CD4-positive, alpha-beta T cell treated with Interleukin-12 subunit alpha and Interleukin-12 subunit beta, for 1 hour (primary cell): ENCODE measurements at places on chromosomes 1 and 21.

DNA sequence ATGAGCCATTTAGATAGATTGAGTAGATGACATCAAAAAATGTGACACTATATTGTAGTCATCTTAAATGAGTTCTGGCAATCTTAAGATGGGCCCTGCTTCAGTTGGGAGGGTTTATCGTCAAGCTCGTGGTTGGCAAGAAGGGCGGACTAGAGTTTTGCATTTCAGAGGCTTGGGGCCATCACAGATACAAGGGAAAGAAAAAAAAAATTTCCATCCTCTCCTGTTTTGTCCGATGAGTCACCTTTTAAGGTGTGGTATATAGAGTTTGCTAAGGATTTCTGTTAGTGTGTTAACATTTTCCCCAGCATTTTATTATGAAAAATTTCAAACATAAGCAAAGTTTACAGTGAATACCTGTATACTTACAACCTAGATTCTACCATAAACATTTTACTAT, 31.8 kb upstream of the KCNQ4 start:
- no peak for DNase-seq

DNA sequence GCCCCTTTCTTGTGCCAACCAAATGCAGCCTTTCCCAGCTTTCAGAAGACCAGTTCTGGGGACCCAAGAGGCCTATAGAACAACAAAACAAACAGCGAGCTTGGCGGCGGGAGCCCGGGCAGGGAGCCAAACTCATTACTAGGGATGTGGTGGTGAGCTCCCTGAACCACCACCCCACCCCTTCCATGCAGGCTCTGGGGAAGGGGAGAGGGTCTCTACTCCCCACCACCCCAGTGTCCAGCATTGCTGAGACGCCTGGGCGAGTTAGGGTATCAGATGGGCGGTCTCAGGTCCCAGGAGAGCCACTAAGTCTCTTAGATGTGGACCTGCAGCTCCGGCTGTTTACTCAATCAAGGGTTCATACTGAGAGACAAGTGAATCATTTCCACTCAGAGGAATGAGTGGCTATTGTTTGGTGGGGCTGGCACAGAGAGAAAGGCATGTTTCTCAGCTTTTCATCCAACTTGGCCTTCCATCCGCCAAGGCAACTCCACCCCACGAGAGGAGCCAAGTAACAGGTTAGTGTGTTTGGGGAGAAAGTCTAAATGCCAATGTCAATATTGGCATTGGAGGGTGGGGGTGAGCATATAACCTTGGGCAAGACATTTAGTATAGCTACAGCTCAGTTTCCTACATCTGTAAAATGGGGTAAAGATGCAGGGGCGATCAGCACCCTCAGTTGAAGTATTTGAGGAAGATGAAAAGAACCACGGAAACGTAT, 40.9 kb downstream of the PLXNA2 start:
- DNase-seq: no peak

DNA sequence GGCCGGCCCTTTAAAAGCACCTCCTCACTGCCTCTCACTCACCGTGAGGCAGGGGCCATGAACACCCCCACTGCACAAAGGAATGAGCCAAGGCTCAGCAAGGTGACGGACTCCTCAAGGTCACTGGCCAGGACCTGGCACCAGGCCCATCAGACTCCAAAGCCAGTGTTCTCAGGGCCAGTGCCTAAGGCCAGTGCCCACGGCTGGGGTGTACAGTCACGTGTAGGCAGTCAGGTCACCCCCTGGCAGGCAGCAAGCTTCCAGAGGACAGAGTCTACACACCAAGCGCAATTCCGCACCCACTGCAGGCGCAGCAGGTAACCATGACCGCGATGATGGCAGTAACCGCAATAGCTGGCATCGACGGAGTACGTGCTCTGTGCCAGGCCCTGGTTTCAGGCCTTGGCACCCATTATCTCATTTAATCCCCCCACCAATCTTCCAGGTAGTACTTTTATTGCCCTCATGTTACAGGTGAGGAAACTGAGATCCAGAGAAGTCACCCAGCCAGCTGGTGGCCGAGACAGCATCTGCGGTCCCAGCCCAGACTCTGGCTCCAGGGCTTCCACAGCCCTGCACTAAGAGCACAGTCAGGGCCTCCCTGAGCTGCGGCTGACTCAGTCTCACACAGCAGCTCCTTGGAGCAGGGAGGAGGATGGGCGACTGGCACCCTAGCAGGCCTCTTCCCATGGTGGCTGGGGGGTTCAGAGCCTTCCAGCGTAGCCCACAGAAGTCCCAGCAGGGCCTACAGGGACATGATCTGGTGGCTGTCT, 27.0 kb downstream of the RAP1GAP start:
- no peak for DNase-seq

- no peak for DNase-seq
Observed at GRCh38 chr1:158521666-158522058, 32.5 kb downstream of the OR6Y1 start.

- peak; percentile 47 for DNase-seq
Observed at GRCh38 chr1:115807723-115808122, 33.2 kb downstream of the NHLH2 start.

DNA sequence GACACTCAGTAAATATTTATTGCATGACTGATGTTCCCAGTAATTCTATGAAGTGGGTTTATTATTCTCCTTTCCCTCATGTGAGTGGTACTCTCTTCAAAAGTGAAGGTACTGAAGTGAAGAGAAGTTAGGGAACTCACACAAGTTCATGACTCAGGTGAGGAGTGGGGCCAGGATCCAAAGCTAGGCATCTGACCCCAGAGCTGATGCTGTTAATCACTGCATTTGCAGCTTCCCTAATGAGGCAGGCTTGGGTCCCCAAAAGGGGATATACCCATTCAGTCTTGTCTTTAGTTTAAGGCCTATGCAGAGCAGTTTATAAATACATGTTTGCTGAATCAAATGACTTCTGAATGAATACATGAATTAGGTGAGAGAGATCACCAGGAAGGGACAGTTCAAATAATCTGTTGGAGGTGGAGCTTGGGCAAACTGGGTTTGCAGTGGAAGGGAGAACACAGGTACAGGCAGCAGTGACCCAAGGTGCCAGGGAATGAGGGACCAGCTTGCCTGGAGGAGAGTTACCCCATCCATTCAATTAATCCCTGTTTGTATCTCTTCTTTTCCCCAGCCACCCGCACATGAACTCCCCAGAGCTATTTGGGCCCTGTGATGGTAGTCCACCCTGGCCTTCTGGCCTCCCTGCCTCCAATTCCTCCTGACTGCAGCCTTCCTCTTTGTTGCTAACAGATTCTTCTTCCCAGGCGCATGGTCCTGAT, 2.0 kb downstream of the CD58 start:
- DNase-seq: no peak

GRCh38 chr1:178438432-178438831, 58.3 kb downstream of the CLEC20A start:
- DNase-seq: no peak

DNA sequence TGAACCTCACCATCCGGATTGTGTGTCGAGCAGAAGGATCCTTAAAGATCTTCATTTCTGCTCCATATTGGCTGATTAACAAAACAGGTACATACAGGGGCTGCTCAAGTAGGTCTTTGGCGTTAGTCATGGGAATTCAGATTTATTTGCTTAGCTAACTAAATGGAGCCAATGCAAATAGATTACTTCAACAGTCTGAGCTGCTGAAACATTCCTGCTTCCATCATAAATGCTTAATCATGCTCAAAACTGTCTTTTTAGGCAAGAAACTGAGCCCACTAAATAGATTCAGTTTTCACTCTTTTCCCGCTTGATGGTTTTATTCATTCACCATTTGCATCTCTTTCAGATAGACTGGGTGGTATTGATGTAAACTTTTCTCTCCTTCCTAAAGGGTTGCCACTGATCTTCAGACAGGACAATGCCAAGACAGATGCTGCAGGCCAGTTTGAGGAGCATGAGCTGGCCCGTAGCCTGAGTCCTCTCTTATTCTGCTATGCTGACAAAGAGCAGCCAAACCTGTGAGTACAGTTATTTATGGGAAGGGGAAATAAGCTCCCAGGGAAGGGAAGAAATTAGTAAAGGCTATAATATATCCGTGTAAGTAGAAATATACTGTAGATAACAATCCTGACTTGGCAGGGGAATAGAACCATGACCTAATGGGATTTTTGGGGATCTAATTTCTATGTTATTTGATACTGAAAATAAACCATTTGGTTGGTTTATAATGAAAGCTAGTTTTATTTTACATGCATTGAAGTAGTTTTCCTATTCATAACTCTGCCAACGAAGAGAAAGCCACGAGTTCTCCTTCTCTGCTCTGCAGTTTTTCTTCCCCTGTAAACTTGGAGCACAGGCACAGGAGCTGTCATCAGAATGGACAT, 126.4 kb downstream of the VPS13D start:
- DNase-seq: no peak

DNA sequence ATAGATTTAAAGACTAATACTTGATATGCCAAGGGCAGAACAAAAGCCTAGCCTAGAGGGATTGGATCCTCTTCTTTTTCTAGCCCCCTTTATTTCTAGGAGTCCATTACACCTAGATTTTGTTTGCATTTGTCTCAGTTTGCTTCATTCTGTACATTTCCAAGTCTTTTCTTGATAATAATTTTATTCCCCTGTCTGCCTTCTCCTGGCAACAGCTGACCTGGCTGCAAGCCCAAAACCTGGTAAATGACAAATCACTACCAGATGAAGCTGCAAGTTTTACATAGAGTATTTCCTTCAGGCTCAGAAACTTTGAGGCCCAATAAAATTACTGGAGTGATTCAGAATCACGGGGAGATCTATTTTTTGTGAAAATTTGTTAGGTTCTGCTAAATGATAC, 36.5 kb upstream of the LHX8 start:
- DNase-seq: no peak

DNA sequence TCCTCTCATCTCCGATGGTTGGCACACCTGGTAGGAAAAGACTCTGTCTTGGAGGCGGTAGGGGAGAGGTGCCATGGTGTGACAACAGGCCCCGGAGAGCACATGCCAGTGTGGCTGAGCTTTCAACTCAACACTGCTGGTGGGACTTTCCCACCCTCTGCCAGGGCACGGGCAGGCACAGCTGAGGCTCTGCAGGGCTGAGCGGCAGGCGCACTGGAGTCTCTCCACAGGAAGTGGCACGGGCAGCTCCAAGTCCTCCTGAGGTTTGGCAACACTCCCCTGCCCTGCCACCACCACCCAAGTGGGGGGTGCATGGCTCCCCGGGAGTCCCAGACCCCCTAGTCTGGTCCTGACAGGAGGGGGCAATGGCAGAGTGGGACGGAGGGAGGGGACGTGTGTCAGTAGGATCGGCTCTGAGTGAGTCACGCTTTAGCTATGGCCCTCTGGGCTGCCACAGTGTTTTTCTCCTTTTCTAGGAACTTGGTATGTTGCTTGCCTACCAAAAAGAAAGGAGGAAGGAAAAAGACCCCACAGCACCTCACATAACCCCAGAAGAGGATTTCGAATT, 27.3 kb upstream of the EVA1B start:
- peak; percentile 63 for DNase-seq
